Amniotic stem cell (primary cell): ENCODE measurements at places on chromosomes 11 and 22.
A peak's percentile ranks its signal among the peaks of the same experiment; 100 is the strongest.

DNA sequence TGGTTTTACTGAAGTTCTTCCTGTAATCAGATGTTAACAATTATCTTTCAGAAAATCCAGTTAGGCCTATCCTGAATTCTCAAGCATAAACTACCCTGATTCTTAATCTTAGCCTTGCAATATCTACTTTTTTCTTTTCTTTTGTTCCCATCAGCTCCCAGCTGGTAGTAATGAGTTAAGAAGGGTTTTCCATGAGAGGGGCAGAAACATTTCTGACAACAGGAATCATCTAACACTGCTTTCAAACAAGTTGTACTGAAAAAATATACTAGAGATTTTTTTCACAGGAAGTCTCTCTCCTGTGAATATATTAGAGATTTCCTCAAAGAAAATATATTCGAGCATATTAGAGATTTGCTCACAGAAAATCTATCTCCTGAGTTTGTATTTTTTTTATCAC is 3.3 kb upstream of the TRIM6 start:
- DNase-seq: no peak

DNA sequence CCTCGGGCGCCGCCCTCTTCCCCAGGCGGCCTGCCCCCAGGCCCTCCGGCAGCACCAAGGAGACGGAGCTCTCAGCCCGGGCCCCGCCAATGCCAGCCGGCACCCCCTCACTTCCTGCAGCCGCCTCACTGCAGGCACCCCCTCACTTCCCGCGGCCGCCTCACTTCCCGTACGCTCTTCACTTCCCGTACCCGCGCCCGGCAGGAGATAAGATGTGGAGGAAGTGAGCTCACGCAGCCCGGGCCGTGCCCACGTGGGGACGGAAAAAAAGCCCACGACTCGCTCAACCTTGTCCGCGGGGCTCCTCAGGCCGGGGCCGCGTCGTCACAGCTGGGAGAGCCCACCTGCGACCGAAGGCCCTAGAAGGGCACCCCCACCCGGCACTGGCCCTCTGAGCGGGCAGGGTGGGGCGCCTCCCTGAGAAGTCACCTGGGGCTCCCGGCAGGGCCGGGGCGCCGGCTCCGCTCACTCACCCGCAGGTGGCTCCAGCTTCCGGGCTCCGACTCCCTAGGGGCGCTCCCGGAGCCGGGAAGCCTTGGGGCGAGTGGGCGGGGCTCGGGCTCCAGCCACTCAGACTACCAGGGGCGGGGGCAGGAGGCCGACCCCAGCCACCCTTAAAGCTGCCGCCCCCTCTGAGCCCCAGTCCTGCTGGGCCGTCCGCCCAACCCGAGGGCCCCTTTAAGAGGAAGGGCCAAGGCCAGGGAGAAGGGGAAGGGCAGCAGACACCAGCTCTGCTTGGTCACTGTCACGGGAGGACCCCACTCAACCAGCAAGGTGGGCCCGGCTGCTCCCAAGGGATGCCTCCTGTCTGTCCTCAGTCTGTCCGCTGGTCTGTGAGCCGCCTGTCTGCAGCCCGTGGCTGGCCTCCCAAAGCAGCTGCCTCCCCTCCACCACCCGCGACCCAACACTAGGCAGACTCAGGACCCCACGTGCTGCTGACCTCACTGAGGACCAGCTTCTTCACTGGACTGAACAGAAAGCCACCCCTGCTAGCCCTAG is 31.4 kb downstream of the PISD start:
- peak; percentile 34 for DNase-seq

DNA sequence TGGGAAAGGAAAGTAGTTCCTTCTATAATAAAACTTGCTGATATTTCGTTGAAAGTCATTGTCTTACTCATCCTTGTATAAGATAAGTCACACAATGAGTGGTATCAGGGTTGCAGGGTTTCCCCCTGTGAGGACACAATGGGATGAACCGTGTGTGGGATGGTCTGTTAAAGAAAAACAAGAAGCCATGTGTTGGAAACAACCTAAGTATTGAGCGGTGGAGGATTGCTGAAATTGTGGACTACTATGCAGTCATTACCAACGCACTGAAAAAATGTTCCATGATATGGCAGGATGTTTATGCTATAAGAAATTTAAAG is 28.6 kb downstream of the PTPRJ start:
- DNase-seq: no peak

GRCh38 chr11:21556926-21557325 is 636.0 kb upstream of the ANO5 start:
- DNase-seq: no peak

DNA sequence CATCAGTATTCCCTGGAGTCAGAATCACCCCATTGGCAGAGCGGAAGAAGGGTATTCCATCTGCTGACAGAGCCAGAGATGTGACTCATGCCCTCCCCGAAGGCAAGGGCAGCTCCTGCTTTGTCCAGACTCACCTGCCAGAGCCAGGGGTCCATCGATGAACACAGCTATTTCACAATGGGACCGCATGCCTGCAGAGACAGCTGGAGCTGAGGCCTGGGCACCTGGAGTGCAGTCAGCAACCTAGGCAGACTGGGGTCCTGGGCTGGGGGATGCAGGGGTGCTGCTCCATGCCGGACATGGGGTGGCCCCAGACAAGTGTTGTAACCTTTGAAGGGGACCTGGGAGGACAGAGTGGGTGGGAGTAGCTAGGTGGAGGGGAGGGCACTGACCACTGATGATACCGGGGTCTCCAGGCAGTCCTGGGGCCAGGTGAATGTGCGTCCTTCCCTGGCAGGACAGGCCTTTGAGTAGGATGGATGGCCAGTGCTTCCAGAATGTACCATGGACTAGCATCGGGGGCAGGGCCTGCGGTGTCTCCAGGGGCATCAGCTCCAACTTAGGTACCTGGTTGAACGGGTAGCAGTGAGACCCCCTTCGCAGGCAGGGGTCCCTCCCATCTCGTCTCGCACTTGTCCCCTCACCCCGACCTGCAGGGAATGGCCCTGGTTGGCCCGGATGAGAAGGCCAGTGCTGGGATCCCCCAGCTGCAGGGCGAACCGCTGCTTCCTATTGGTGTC is 1.7 kb downstream of the TRPT1 start:
- no peak for DNase-seq
